Muscle of leg (tissue), 16 donors: ENCODE measurements at places on chromosomes 1 and 21. TPM values are rescaled to one million over a fixed set of nuclear protein-coding genes. Genes with fewer than 3 reads are reported as not detected.
A peak's percentile ranks its signal among the peaks of the same experiment; 100 is the strongest.

DNA sequence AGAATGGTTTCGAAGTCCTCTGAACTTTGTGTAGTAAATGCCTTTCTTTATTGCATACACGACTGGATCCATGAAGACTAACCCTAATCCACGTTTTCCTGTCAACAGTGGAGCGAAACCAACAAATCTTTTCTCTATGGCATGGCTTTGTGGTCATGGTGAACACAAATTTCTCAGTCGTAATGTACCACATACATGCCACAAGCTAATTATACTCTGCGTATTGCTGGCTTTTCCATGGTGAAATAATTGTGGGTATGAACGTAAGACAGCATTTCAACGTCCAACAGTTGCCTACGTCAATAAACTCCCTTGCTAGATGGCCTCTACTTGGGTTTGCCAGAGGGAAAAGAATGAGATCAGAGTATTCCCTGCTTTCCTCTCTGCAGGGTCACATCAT, 27.5 kb downstream of the INTS7 start:
- H3K36me3 ChIP-seq: peaks cover 5% of the 10 kb centered on the region
- no peak overlapping the region for H3K4me3 ChIP-seq
- no peaks in the 10 kb centered on the region for H3K27me3 ChIP-seq
- H3K27ac ChIP-seq: no peak overlapping the region
- no peak for DNase-seq

DNA sequence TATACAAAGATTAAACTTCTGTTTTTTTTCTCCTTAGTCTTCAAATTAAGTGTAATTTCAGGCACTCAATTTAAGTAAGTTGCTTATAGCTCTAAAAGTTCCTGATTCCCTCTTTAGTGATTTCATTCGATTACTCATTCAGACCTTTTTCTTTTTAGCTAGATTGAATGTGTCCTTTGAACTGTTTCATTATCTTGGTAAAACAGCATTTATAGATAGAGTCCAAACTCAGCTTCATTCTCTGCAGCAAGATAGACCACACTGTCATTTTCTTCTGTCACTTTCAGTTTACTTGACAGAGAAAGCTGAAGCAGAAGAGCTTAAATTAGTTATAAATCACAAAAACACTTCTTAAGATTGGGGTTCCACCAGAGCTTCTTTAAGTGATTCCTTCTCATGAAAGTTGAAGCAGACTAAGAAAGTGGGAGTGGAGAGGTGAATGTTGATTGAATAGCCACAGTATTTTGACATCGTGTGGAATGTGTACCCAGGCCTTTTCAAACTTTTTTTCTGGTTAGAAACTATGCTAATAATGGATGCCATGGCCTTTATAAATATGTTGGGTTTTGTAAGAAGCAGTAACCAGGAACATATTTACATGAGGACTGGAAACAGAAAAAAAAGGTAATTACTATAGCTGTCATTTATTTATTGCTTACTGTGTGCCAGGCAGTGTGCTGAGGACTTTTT, 52.2 kb downstream of the ZBTB40 start:
- peaks cover 26% of the 10 kb centered on the region for H3K36me3 ChIP-seq
- no peak overlapping the region for H3K4me3 ChIP-seq
- no peak overlapping the region for H3K27ac ChIP-seq

DNA sequence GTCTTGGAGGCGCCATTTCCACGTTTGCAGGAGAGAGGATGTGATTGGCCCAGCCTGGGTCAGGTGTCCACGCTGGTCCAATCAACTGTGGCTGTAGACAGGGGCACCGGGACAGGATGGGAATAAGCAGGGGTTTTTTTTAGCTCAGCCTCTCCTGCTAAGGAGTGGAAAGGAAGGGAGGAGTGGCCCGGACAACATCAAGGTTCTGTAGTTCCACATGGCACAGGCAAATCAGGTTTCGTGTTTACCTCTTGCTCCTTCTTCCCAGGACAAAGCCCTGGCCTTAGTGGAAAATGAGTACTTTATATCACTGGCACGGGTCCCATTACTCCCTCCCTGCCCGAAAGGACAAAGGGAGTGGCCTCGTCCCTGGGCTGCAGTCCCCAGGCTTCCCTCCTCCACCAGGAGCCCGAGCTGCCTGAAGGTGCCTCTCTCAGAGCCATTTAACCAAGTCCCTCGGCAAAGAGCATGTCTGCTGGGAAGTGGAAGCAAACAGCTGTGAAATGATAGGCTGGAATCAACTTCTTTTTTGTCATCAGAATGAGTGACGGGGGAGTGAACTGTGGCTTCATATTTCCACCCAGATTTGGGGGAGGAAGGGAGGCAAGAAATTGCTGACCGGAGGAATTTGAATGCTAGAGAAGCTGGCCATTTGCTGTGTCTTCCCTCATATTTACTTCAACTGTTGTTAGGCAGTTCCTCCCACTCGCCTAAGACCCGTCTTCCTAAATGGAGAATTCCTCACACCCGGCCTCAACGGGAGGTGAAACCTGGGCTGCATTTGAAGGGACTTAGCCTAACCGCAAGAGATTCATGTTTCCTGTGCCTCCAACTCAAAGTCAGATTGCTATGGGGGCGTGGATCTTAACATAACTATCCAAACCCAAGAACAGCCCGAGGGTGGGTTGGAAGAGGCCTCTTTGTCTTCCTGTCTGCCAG, 84.9 kb upstream of the SLC44A3 start:
- H3K36me3 ChIP-seq: no peaks in the 10 kb centered on the region
- peaks cover 10% of the 10 kb centered on the region for H3K4me1 ChIP-seq
- DNase-seq: peak; percentile 76
- peak overlapping the region; percentile 26 for H3K27ac ChIP-seq

GRCh38 chr1:159040206-159040605, 30.5 kb downstream of the IFI16 start:
- H3K36me3 ChIP-seq: peaks cover 13% of the 10 kb centered on the region
- no peak overlapping the region for H3K27ac ChIP-seq
- H3K27me3 ChIP-seq: no peaks in the 10 kb centered on the region
- no peak for DNase-seq
- no peak overlapping the region for H3K4me3 ChIP-seq

The BLACAT1 gene
- total RNA-seq: not detected

GRCh38 chr1:56180520-56181190, 398.7 kb downstream of the PLPP3 start:
- no peaks in the 10 kb centered on the region for H3K36me3 ChIP-seq
- no peak overlapping the region for H3K4me3 ChIP-seq
- H3K27ac ChIP-seq: peak overlapping the region; percentile 91
- H3K4me1 ChIP-seq: peaks cover 3% of the 10 kb centered on the region
- DNase-seq: peak; percentile 88
- H3K27me3 ChIP-seq: no peaks in the 10 kb centered on the region

- no peak for DNase-seq
- H3K4me1 ChIP-seq: no peaks in the 10 kb centered on the region
- no peak overlapping the region for H3K27ac ChIP-seq
These were observed 287.3 kb downstream of the VAV3 start for GRCh38 chr1:107677697-107678096.

The TNFRSF4 gene
- 3.2 TPM for total RNA-seq

DNA sequence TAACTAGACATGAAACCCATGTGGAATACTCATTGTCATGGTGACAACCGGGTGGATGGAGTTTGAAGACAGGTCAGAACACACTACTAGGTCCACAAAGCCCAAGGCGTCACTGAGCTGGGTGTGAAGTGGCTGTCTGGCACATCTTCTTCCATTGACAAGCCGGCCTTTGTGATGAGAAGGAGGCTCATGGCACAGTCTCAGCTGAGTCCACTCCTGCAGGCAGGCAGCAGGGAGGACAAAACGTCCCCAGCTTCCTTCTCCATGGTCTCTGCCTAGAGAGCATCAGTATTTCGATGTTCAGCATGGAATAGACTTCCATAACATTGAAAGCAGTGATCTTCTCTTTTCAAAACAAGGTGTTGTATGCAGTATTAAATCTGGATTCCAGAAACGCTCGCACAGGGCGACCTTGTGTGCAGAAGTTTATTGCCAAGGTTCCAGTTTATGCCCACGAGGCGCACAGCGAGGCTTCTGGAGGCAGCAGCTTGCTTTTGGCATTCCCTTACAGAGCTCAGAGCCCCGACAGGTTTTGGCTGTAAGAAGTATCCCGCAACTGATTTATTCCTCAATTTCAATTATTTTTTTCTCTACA, 104.2 kb downstream of the SIM2 start:
- no peaks in the 10 kb centered on the region for H3K36me3 ChIP-seq
- no peak overlapping the region for H3K4me3 ChIP-seq
- no peaks in the 10 kb centered on the region for H3K27me3 ChIP-seq
- H3K4me1 ChIP-seq: no peaks in the 10 kb centered on the region
- no peak overlapping the region for H3K27ac ChIP-seq
